GM06990 (cell line): ENCODE measurements at places on chromosomes 3 and 15.

DNA sequence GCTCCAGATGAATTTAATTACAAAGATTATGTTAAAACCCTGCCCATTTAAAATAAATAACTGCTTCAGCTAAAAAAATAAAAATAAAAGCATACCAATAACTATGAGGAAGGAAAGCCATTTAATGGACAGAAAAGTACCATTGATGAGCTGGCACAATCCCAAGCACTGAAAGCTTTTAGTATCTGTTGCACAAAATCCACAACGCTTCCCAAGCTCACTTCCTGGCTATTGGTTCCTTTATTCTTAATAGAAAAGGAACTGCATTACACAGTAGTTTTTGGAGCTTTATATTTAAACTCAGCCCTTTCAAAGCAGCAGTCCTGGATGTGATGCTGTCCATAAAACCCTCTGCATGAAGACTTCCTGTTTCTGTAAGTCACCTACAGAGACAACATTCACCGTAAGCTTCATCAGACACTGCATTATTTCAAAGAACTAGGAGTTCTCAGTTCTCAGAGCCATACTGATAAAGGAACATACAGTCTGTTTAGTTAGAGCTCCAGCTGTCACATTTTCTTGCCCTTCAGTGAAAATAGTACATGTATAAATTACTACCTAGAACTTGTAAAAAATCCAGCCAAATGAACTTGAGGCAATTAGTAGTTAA is 81.5 kb downstream of the CSNK1G1 start:
- no peak for DNase-seq

GRCh38 chr3:188214442-188214841 is 60.5 kb downstream of the LPP start:
- no peak for DNase-seq

GRCh38 chr3:53566461-53567145 is 72.2 kb downstream of the CACNA1D start:
- DNase-seq = no peak

DNA sequence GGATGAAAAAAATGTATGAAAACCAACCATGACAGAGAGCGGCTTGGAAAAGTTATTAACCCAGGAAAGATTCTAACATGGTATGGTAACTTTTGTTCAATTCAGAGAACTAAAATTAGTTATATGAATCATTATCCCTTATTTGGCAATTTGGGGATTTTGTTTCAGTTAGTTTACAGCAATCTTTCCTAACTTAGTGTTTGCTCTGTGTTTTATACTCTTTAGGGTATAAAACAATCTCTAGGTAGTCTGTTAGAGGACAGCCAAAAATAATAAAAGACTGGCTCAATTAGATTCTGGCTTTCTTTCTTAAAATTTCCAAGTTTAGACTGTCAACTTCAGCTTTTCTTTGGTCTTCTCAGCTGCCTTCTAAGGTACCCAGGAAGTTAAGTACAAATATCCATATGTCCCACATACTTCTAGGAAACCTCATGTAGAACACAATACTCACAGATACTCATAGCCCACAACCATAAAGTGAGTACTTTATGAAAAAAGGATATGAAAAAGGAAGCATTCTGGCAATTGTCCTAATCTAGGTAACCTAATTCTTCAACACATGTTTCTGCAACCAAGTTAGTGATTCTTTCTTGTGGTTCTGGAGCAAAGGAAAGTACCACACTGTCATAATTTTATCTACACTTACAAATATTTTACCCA is 849.3 kb downstream of the ROBO1 start:
- no peak for DNase-seq

GRCh38 chr15:58535337-58535736 is 103.5 kb downstream of the LIPC start:
- DNase-seq = no peak
